HCT116 (cell line): ENCODE measurements at places on chromosomes 2 and 18. TPM values are rescaled to one million over a fixed set of nuclear protein-coding genes. Genes with fewer than 3 reads are reported as not detected.

DNA sequence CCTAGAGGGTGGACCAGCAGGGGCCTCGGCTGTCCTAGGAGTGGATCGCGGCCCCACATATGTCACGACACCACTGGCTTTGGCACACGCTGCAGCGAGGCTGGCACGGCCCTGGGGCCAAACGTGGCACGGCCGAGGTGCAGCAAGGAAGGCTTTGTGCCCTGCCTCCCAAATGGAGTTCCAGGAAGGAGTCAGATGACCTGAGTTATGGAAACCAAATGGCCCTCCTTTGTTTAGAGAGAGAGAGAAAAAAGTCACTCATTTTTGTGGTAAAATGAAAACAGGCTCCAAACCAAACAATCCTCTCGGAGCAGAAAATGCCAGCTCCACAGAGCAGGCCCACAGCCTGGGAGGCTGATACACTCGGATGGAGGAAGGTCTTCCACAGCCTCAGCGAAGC is 105.6 kb downstream of the ANTXR1 start:
- DNase-seq: no peak

GRCh38 chr2:150133623-150134022 is 353.8 kb downstream of the RND3 start:
- DNase-seq: peak; percentile 74

- DNase-seq: no peak
Measured at GRCh38 chr2:1989216-1989615, 244.9 kb upstream of the PXDN start.

DNA sequence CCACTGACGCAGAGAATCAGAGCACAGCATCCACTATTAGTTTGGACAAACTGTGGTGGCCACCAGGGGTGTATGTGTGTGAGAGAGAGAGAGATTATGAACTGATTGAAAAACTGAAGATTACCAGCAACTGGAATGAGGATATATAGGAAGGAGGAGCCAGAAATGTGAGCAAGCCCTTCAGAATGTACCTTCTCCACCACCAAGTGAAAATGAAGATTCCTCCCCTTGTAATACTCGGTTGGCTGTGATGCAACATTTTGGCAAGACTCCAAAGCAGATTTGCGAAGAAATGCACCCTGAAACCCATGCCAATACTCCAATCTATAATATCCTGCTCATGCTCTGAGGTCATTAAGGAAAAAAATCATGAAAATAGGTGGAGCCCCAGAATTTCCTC is 121.2 kb upstream of the SLC35G4 start:
- no peak for DNase-seq

DNA sequence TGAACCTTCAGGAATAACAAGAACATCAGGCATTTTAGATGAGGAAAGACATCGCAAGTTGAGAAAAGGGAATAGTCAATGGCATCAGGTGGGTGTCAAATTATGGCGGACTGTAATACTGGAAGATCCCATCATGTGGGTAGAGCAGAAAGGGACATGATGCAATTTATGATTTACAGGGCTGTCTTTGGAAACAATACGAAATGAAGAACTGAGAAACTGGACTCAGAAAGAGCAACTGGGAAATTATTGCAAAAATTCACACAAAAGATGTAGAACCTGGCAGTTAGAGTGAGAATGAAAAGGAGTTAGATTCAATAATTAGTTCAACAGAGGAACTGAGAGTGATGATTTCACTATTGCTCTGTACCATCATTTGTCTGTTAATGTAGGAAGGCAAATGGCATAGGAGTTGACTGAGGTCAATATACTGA is 1635.0 kb upstream of the ACVR2A start:
- DNase-seq: no peak

MYO1B gene
- total RNA-seq: 51.7 TPM

ALPI gene
- total RNA-seq: not detected
